Activated T-cell treated with anti-CD3 and anti-CD28 coated beads for 4 hours (primary cell): ENCODE measurements at places on chromosomes 11 and 22.

GRCh38 chr11:76752321-76753143, 30.6 kb upstream of the TSKU start:
- DNase-seq = no peak

DNA sequence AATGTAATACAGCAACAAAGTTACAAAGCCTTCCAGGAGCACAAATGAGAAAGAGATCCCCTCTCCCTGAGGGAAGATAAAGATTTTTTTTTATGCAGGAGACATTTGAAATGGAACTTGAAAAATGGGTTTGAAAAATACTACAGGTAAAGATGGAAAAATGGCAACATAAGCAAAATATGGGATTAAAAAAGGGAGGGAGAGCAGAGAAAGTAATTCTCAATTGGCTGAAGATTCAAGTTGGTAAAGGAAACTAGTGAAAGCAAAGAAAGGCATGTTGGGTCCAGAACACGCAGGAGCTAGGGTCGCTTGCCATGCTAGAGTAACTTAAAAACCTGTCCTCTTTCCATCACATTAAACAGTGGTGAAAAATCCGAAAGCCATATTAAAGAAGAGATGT, 1.5 kb downstream of the ZW10 start:
- no peak for DNase-seq

DNA sequence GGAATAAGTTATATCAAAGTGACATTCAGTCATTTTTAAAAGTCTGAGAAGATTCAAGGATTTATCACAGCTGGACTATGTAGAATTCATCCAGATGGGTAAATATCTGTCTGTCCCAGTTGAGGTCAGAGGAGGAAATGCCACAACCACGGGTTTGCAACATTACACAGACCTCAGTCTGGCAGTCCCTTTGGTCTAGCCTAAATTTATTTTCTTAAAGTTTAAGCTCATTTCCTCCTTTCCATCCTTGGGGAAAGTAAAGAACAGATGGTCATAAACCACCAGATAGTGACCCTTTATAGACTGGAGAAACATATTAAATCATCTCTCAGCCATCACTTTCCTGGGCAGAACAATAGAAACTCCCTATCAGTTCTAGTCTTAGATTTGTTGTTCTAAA, 238.4 kb upstream of the DDI1 start:
- DNase-seq = no peak

- DNase-seq = no peak
Measured at GRCh38 chr22:26797910-26798309, 140.5 kb downstream of the MIAT start.

DNA sequence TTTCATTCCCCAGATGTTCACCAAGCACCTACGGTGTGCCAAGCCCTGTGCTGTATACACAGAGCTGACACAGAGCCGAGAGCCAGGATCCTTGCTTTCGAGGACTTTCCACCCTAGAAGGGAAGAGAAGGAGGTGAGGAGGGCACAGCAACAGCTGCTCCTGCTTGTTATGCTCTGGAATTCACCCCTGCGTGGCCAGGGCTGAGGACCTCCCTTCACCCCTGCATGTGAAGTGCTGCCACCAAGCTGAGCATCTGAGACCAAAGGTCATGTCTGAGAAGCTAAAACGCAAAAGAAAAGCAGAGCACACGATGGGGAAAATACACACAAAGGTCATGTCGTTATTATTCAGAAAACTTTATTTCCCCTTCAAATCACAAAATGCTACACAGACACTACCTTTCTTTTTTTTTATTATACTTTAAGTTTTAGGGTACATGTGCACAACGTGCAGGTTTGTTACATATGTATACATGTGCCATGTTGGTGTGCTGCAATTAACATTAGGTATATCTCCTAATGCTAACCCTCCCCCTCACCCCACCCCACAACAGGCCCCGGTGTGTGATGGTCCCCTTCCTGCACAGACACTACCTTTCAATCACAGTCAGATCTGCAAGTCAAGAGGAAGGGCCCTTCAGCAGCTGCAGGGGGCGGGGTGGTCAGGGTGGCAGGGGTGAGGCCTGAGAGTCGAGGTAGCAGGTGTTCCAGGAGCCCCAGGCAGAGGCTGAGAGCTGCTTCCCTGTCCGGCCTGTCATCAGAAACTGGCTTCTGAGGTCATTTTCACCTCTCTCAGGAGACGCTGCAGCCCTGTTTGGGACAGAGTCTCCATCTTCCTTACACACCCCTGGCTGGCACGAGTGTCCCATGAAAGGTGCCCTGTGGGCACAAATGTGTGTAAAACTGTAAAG, 40.1 kb upstream of the PRR5 start:
- DNase-seq = no peak

DNA sequence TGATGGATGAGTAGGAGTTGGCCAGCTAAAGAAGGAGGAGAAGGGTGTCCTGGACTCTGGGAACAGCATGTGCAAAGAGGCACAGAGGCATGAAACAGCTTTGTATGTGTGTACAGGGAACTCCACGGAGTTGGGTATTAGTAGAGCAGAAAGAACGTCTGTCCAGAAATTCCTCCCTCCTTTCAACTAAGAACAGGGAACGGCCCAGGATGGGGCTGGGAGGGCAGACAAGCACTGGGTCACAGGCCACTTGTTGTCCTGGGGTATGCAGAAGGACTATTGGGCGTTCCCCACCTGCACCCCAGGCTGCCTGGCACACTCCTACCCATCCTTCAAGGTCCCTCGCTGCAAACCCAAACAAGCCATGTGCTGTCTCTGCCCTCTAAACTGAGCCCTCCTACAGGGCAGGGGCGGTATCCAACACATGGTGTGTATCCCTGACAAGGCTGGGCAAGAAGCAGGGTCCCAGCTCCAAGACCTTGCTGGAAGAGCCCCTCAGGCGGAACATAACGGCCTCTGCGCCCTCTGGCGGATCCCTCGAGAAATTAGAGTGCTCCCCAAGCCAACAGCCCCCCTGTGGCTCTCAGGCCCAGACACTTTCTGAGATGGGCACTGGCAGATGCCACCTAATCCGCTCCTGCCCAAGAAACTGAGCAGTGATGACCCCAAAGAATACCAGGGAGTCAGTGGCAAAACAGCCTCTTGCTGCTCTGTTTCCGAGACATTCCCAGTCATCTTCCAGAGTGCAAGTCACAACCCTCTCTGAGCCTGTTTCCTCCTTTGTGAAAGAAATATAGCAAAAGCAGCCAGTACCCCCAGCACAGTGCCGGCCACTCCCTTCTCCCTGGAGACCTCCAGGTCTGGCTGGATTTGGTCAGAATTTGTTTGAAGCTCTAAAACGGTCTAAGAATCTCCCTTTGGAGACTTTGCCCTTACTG, 1.6 kb upstream of the ELFN2 start:
- peak; percentile 41 for DNase-seq

DNA sequence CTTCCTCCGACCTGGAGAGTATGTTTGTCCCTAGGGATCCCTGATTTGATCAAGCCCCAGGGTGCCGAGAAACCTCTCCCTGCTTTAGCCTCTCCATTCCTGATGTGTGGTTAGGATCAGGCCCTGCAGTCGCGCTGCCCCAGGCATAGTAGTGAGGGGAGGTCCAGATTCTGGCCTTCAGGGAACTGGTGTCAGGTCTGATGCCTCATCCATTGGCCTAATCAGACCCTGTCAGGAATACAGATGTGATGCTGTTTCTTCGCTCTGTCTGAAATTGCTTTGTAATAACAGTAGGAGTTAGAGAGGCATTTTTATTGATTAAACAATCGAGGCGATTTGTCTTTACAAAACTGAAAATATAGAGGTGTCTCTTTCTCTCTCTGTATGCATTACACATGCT, 75.2 kb downstream of the GRIK4 start:
- DNase-seq = no peak

DNA sequence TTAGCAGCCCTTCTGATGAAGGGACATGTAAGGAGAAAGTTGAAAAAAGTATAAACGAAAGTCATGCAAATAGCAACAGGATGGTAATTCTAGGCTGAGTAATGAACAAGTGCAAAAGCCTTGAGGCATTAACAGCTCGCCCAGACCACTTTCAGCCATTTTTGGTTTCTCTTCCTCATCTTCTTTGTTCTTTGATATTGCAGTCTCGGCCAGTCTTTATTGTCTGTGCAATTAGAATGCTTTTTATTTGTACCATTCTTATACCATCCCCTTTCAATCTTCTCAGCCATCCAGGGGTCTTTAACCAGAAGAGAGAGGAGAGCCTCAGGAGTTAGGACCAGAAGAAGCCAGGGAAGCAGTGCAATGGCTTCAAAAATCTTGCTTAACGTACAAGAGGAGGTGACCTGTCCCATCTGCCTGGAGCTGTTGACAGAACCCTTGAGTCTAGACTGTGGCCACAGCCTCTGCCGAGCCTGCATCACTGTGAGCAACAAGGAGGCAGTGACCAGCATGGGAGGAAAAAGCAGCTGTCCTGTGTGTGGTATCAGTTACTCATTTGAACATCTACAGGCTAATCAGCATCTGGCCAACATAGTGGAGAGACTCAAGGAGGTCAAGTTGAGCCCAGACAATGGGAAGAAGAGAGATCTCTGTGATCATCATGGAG, 7.3 kb downstream of the TRIM34 start:
- DNase-seq = no peak

DNA sequence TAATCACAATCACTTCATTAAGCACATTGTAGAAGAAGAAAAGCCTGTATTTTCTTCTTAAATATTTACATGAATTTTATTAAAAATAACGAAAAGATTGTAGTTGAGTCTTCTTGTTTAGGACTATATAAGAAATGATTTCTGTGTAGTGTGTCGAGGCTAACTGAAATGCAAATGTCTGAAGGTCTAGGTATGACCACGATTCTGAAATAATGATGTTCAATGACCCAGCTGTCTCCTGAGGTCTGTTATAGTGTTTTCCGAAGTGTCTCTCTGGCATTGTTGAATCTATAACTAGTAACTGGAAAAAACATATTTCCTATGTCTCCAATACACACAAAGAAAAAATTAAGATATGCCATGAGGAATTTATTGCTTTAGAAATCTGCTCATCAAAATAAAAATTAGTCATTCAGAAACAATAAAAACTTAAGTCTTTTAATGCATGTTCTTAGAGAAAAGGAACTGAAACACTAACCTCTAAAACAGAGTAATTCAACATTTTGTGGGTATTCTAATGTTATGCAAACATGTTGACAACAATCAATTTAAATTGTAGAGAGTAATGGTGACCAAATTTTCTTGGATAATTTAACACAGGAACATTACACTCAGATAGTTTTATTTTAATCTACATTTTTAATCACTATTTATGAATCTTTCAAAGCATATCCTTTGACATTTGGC, 55.0 kb downstream of the CASP12 start:
- DNase-seq = no peak

DNA sequence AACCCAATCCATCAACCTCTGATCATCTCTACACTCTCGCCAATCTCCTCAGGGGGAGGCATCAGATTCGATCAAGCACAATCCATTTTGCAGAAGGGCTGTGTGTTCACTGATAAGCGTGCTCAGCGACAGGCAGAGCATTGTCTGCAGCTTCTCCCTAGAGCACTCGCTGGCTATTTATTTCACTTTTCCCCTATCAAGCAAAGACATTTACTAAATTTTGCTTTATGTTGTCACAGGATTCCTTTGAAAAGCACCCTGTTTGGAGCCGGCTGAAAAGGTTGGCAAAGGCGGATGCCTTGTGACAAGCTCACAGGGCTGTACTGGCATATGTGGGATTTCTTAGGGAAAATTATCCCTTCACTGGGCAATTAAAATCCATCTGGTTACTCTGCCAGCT, 1381.5 kb upstream of the TENM4 start:
- no peak for DNase-seq

DNA sequence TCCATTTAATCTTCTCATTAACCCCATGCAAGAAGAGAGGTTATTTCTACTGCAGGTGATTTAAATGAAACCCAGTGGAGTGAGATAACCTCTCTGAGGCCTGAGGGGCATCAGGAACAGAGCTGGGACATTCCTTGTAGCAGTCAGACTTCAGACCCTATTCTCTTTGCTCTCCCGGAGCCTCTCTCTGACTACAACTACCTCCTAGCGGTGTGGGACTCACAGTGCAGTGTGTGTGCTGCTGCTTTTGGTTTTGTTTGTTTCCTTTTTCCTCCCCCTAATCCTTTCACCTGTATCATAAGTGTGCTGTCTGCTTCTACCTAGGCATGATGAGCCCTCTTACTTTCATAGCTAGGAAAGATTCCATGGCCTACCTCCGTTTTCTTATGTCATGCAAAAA, 769.6 kb downstream of the NTM start:
- DNase-seq = no peak

DNA sequence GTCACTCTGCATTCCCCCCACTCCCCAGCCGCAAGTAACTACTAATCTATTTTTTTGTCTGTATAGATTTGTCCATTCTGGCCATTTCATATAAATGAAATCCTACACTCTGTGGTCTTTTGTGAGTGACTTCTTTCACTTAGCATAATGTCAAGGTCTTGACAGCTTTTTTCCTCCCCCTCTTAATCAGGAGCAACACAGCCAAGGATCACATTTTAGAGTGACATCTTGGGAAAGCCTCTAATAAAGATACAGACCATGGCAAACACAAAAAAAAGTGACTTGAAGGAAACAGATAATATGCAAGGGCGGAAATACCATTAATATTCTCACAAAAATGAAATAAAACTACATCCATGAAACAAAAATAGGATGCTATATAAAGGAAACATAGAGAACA, 43.9 kb downstream of the RAB30 start:
- DNase-seq = no peak

DNA sequence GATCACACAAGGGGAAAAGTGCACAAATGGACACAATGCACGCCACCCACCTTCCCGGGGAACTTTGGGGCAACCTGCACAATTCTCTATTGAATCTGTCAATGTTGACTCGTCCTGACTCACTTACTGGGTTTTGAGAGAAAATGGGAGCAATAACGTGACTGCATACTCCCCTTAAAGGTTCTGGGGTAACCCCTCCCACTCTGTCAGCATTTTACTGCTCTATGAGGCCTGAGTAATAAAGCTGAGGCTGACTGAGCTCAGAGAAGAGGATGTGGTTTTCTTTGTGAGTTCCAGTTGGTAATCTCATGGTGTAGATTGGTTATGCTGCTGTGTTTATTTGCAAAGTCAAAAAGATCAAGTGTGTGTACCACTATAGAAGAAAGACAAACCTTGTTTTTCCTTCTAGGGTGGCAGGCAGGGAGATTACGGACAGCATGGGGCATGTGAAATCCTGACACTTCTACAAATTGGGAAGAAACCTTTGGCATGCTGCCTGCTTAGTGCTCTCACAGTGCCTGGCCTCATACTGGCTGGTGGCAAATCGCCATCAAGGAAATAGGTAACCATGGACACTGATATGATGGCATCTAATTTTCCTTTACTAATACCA, 16.1 kb upstream of the APOA1 start:
- DNase-seq = peak; percentile 41

DNA sequence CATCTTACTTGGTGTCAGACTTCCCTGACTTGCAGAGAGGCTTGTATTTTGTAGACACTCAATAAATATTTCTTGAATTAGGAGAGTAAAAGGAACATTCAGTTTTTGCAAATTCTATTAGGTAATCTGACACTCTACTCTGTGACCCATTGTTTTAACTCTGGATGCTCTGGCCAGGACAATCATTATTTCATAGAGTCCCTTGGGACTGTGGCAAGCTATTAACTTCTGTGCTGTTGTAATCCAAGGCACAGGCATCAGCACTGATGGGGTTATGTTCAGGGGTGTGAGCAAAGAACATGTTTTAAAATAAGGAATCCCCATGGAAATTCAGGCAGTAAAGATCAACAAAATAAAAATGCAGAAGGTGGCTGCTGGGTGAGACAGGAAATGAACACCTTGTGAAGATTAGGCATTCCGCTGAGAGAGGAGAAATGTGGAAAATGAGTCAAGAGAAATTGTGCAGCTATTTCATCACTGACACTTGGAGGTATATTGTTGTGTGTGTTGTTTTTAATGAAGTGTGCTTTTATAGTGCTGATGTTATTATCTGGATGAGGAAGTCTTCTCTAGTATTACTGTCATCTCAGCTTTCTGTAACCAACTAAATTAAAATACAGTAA, 175.2 kb downstream of the WNT11 start:
- no peak for DNase-seq

- no peak for DNase-seq
Measured at GRCh38 chr11:64057890-64058289, 22.2 kb downstream of the FLRT1 start.
